ENCODE measurements at places on chromosomes 1 and 21.

DNA sequence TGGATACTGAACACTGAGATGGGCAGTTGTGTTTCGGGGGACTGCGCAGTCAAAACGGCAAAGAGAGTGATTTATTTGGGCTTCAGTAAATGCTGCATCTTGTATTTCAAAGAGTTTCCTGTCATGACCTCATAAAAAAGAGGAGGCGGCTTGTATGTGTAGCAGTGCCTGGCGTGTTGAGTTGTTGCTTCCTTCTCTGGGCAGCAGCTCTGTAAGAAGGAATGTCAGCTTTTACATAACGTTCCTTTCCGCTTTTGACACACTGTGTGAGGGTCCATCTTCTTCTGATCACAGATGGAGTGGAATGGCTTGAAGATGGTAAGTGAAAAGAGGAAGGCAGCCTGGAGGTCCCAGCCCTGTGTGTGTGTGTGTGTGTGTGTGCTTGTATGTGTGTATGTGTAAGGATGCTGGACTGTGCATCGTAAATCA lies 941 bp downstream of the ELAVL4 start:
- no peak for DNase-seq

DNA sequence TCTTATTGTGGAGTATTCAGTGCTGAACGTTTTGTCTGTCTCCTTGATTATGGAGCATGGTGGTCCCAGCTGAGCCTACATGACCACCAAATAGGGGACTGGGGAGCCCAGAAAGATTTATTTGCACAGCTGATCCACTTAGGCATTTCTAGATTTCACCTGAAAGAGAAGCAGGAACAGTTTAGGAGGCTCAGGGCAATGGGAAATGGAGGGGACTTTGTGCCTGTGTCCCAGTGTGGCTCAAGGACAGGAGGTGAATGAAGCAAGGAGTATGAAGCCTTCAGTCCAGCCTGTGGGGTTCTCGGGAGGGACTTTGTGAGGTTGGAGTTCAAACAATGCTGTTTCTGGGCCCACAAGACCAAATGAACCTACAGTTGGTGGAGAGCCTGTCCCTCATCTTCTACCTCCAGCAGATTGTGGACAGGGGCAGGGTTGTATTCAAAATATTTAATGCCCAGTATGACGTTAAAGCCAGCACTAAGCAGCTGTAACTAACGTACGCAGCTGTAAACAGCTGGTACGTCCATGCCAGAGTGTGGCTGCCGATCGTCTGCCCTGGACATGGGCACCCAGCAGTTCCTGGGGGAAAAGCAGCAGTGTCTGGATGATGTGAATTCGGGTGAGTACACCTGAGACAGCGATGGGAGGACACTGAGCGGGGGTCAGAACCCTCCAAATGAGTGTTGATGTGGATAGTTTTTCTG lies 164.9 kb upstream of the RAB4A start:
- DNase-seq, result no peak

- no peak for DNase-seq
Observed at GRCh38 chr21:41235201-41235600, 67.2 kb downstream of the BACE2 start.

GRCh38 chr1:23208527-23208926 lies 8.8 kb downstream of the HTR1D start:
- DNase-seq, result no peak

GRCh38 chr1:7343882-7344281 lies 427.2 kb upstream of the VAMP3 start:
- DNase-seq, result no peak

- DNase-seq, result no peak
Observed at GRCh38 chr1:7869136-7869920, 16.5 kb upstream of the UTS2 start.

DNA sequence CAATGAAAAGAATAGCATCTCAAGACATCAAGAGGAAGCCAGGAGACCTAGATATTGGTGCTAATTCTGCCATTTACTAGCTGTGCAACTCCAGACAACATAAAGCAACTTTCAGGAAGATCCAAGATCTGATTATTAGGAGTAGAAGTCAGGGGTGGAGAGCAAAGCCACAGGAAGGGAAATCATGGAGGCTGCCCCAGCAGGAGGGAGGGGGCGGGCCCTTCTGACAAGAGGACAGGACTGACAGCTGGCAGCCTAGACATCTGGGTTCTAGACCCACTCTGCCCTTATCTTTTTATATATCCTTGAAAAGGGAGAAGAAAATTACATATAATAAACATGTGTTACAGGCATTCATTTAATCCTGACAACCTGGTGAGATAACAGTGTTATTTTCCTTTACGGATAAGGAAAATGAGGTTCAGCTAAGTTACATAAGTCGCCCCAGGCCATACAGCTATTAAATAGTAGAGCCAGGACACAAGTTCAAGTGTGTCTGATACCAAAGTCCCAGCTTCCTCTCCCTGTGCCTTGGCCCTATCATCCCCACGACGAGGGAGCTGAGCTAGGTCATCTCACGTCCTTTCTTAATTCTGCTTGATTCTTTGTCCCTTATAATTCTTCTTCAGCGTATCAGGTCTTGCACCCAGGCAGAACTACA lies 46.6 kb downstream of the ARHGEF11 start:
- DNase-seq, result no peak

DNA sequence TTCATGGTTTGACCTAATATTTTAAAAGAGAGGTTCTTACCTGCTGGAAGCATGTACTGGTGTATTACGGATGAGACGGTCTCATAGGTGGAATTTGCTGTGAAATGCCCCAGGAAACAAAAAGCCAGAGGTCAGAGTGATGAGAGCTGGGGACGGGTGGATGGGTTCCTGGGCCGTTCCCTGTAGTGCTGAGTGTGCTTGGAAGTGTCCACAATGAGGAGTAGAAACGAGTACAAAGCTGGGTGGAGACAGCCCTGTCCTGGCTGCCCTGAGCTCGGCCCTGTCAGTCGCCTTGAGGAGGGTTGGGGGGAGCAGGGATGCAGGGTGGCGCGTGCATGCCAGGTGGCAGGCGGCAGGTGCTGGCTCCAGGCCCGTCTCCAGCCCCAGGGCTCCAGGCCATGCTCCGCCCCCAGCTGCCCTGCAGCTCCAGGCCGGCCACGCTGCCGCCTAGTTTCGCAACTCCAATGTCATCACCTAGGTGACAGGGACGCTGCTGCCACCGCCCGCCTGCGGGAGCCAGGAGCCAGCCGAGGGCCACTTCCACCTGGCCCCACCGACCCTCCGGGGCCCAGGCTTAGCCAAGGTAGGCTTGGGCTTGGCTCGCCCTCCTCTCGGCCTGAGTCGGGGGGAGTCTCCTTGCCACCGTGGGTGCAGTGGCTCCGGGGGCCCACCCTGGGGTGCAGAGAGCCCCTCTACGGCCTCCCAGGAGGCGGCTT lies 16.4 kb downstream of the TP73 start:
- DNase-seq, result peak; percentile 37

DNA sequence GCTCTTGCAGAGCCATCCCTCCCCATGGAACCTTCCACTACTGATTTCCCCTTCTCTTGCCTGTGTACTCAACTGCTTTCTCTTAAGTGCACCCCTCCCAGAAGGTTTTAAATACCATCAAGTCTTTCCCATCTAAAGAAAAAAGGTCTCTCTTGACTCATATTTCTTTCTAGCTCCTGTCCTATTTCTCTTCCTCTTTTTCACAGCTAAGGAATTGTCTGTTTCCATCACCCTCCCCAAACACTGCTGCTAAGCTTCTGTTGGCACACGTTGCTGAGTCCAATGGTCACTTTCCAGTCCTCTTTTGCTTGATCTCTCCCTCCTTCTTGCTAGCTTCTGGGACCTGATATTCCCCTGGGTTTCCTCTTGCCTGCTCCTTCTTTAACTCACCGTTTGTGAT lies 13.3 kb upstream of the GNL2 start:
- no peak for DNase-seq

- DNase-seq, result peak; percentile 35
Observed at GRCh38 chr21:16279731-16280581, 550.2 kb downstream of the USP25 start.

- no peak for DNase-seq
Observed at GRCh38 chr21:38179511-38179910, 77.3 kb upstream of the KCNJ15 start.

GRCh38 chr1:60599574-60599973 lies 482.8 kb upstream of the NFIA start:
- no peak for DNase-seq

DNA sequence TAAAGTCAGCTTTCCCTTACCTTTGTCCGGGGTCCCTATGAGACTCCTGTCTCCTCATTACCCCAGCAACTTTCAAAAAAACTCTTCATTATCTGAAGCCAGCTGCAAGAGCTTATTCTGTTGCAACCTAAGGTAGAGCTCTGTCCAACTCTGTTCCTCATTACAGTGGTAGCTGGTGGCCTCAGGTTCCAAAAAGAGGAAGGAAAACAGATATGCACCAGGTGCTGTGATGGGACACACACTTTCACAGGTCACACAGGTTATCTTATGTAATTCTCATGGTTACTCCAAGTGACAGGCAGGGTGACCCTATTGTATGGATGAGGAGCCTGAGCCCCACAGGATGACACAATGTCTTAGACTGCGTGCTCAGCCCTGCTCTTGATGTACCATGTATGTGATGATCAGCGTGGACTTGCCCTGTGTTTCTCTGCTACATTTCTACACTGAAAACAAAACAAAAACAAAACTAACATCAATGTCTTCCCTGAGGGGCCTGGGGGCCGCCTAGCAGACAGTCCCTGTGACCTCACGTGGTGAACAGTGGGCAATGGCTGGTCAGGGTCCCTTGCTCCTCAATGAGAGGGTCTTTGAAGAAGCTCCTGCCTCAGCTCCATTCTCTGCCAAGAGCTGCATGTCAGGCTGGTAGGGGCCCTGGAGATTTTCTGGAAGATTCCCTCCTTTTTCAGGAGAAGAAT lies 9.7 kb upstream of the TENT5C start:
- no peak for DNase-seq

DNA sequence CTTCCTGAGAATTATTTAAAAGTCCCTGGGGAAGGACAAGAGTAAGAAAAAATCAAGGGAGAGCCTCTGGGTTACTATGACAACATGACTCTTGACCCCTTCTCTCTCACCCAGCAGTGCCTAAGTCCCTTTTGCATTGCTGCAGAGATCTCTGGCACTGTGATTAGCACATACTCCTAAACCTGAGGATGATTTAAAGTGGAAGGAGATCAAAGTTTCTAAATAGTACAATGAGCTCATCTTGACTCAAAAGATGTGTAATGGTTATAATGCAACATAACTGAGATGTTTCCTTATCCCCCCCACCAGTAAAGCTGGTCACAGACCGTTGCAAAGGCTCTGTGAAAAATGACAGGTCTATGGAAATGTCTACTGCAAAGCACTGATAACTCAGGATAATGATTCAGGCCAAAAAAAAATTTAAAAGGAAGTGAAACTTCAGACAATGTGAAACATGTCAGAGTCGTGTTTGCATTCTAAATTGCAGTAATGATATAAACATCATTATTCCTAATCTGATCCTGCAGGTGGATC lies 519.2 kb downstream of the KIF26B start:
- no peak for DNase-seq

GRCh38 chr1:158028969-158029368 lies 35.5 kb downstream of the KIRREL1 start:
- DNase-seq, result no peak

DNA sequence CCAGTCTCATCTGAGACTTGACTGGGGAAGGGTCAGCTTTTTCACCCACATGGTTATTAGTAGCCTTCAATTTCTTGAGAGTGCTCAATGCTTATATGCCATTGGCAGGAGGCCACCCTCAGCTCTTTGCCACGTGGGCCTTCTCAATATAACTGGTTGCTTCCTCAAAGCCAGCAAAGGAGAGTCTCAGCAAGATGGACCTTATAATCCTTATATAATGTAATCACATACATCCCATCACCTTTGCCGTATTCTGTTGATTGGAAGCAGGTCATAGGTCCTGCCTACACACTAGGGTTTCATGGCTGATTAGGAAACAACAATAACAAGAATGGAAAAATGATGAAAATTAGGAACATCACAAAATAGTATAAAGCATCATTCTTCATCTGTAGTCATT lies 22.9 kb downstream of the TSEN15 start:
- no peak for DNase-seq

- no peak for DNase-seq
Observed at GRCh38 chr1:240096974-240097373, 5.3 kb downstream of the FMN2 start.

DNA sequence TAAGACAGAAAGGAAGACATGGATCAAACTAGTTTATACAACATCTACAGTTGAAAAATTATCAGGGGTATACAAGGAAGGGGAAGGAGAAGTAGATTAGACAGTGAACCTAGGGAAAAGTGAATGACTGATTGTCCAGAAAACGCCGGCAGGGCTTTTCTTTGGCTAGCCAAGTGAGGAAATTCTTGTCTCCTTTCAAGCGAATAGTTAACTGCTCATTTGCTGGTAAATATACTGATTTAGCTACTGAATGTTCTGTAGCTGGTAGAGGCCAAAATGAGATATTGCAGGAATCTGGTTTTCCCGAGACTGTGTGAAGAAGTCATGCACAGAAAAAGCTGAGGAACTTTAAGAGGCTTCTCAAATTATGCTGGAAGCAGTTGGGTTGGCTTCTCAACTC lies 128.5 kb upstream of the ZNHIT6 start:
- DNase-seq, result no peak

DNA sequence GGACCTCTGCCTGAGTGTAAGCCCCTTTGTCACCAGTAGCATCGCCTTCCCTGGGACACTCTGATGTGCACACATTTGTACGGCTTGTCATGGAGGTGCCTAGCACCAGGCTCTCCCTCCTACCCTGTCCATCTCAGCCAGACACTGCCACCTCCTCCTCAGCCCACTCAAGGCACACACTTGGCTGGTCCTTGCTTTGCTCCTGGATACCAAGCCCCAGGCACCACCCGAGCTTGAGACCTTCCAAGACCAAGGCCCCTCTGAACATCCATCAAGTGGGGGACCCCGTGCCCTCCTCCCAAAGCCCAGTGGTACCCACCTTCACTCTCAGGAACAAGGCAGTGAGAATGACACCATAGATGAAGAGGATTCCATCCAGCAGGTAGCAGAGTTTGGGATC lies 78.0 kb downstream of the CD247 start:
- DNase-seq, result no peak

DNA sequence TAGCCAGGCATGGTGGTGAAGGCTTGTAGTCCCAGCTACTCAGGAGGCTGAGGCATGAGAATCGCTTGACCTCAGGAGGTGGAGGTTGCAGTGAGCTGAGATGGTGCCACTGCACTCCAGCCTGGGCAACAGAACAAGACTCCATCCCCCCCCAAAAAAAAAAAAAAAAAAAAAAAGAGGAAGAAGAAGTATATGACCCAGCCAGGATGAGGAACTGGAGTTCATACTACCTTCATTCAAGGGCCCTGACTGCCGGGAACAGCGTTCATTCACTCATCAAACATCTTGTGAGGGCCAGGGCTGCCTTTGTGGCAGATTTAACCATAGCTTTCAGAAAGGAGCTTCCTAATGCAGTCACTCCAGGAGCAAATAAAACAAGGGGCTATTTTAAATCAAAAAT lies 127.6 kb downstream of the MRPS6 start:
- DNase-seq, result no peak

- no peak for DNase-seq
Observed at GRCh38 chr1:205440476-205441317, 15.1 kb downstream of the BLACAT1 start.

DNA sequence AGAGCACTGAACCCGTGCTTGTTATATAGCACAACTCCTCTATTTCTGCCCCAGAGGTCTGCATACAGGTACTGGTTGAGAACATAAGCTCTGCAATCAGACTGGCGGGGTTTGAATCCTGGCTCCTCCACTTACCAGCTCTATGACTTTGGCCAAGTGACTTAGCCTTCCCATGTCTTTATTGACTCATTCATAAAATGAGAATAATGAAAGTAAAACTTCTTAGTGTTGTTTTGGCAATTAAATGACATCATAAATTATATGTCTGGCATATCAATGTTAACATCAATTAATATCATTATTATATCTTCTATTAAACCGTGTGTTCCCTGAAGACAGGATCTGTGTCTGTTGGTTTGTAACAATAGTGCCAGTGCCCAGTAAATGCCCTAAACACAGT lies 4.3 kb downstream of the INKA2 start:
- no peak for DNase-seq

Data from posterior cingulate gyrus (tissue), 11 donors.